ENCODE measurements at places on chromosomes 11 and 22.

DNA sequence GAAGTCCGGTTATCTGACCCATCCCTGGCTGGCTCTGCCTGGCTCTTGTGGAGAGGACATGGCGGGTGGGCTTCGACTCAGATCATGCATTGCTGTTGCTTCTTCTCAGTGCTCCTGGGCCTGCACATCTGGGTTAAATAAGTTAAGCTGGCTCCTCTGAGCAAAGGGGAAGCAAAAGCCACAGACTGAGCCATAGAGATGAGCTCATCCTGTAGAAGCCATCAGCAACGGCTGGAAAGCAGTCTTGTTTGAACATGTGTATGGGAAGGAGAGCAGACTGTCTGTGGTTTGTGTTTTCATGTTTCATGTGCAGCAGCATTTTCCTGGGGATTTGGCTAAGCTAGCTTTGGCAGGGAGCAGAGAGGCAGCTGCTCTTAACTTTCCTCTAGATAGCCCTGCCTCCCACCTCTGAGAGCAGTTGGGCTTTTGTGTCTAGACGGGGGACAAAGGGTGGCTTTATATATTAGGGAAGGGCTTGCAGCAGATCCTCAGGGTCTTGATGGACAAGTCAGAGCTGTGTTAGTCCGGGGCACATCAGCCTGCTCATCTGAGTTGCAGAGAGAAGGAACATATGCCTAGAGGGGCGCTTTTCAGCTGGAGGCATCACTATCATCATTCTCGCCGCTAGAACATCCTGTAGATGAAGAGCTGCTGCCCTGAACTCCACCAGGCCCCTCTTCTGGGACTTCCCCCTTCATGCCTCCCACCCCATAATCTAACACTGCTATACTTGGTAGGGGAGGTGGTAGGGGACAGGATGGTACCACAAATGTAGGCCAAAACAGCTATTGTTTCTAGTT lies 14.9 kb downstream of the DCPS start:
- no peak for DNase-seq
- no peaks in the 10 kb centered on the region for H3K36me3 ChIP-seq
- no peaks in the 10 kb centered on the region for H3K4me1 ChIP-seq
- peak overlapping the region; percentile 12 for H3K27ac ChIP-seq
- no peak overlapping the region for H3K4me3 ChIP-seq

DNA sequence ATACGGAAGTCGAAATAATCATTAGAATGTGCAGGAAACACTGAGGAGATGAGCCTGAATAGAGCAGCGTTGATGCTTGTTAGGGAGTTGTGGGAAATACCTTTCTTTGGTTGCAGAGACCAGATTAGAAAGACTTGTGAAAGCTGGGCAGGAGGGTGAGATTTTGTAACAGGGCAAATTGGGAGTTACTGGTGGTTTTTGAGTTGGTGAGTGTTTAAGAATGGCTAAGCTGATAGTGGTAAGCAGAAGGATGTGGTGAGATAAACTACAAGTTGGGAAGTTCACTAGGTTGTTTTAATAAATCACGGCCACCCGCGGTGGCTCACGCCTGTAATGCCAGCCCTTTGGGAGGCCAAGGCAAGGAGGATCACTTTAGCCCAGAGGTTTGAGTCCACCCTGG lies 34.4 kb downstream of the MCAM start:
- H3K27ac ChIP-seq = no peak overlapping the region
- peaks cover 26% of the 10 kb centered on the region for H3K36me3 ChIP-seq
- H3K4me1 ChIP-seq = no peaks in the 10 kb centered on the region

DNA sequence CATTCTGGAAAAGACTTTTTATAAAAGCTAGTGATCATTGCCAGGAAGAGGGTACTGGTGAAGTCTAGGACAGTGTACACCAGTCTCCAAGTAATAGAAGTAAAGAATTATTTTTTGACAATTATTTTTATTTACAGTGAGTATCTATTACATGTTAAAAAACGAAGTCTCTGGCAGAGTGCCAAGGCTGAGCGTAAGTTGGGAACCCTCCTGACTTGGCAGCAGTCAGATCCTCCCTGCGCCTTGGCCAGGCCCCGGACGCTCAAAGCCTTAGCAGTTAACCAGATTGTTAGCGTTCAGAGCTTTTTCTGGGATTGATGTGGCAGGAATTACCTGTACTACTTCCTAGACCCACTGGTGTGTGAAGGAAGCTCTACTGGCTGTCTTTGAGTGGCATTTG lies 38.1 kb upstream of the CTTN start:
- no peaks in the 10 kb centered on the region for H3K27me3 ChIP-seq
- H3K36me3 ChIP-seq = peaks cover 67% of the 10 kb centered on the region
- no peak overlapping the region for H3K27ac ChIP-seq

DNA sequence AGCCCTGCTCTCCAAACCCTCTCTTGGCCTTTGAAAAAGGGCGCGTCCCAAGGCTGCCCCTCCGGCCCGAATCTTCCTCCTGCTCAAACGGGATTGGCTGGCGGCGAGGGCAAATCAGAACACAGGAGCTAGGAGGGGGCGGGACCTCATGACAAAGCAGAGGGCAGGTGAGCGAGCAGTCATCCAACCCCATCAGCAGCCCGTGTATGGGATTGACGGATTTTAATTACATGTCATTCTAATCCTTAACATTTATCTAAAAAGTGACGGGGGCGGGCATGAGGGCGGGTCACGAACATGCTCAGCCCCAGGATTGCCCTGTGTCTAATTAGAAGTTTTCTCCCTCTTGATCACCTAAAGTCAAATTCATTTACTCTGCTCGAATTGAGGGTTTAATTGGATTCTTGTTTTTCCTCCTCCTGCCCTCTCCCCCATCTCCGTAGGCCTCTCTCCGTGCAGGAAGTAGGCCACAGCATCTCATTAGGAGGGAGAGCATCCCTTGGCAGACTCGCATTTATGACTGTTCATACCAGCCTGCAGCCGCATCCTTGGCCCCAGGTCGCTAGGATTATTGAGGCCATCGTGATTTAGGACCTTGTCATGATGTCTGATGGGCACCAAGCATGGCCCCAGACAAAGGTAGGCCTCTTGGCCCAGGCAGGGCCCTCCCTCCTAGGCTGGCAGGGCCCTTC lies 147.1 kb downstream of the CHST1 start:
- H3K27me3 ChIP-seq = no peaks in the 10 kb centered on the region
- no peaks in the 10 kb centered on the region for H3K36me3 ChIP-seq
- no peak for DNase-seq
- H3K4me3 ChIP-seq = no peak overlapping the region

GRCh38 chr22:42163515-42163914 lies 32.9 kb upstream of the CYP2D6 start:
- H3K27ac ChIP-seq = no peak overlapping the region
- no peak for DNase-seq
- H3K27me3 ChIP-seq = no peaks in the 10 kb centered on the region
- H3K4me3 ChIP-seq = no peak overlapping the region
- H3K4me1 ChIP-seq = no peaks in the 10 kb centered on the region
